EL (cell line): ENCODE measurements at places on chromosomes 13 and 19.

- no peak for DNase-seq
Observed at GRCh38 chr19:19458110-19458816, 52.8 kb downstream of the GATAD2A start.

DNA sequence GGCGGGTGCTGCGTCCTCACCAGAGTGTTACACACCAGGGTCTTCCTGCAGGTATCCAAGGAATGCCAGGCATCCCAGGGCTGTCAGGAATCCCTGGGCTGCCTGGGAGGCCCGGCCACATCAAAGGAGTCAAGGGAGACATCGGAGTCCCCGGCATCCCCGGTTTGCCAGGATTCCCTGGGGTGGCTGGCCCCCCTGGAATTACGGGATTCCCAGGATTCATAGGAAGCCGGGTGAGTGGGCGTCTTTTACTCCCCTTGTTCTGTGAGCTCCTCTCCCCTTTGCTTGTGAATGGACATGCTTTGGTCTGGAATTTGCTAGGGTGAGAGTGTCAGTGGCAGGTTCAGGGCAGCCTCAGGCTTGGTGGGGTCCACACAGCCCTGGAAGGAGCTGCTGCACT is 75.9 kb downstream of the RAB20 start:
- DNase-seq = peak; percentile 27

GRCh38 chr13:19767966-19768365 is 14.8 kb downstream of the PSPC1 start:
- no peak for DNase-seq

DNA sequence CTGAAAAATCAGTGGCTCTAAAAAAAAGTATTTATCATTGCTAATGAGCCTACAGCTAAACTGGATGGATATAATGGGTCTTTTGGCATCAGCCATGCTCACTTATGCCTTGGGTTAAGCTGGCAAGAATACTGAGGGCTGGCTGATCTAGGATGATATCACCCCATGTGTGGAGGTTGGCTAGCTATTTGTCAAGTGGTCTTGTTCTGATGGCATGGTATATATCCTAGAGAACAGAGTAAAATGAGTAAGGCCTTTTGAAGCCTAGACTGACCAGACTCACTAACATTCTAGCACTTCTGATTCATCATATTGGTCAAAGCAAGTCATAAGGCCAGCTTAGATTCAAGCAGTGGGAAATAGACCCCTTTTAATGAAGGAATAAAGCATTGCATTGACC is 383.0 kb downstream of the SLITRK1 start:
- DNase-seq = peak; percentile 60

GRCh38 chr19:47848425-47848822 is 10.6 kb upstream of the TPRX2 start:
- DNase-seq = no peak

DNA sequence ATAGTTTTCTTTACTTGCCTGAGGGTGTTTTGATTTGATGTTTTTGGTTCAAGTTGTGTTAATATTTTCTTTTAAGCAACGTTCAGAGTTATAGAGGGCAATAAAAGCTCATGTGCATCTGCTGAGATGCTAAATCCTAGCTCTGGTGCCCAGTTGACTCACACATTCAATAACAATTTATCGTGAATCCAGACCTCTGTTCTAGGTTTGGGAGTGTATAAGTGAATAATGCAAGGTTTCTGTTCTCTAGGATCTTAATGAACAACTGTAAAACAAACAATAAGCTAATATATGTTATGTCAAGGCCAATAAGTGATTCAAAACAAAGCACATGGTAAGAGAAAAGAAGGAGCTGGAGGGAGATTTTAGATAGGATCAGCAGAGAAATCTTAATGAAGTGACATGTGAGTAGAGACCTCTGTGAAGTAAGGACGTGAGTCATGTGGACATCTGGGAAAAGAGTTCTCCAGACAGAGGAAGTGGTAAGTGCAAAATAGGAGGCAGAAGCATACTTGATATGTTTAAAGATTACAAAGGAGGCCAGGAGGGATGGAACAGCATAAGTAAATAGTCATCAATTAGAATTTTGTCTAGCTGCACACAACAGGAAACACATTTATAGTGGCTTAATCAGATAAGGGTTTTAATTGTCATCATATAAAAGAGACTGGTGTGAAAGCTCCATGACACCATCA is 278.5 kb upstream of the HTR2A start:
- DNase-seq = peak; percentile 87

DNA sequence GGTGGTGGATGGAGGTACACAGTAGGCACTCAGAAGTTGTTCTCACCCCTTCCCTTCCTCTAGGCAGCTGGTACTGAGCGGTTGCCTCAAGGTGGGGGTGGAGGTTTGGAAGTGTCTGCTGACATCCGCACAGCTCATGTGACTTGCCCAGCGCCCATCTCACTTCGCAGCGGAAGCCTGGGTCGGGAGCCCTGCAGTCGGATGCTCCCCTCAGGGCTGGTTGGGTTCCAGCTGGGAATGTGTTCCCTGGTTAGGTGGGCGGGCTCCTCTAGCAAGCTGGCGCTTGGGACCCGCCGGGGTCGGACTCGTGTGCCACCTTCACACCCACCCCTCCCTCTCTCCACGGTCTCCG is 10.2 kb downstream of the PPP1R37 start:
- DNase-seq = peak; percentile 37

DNA sequence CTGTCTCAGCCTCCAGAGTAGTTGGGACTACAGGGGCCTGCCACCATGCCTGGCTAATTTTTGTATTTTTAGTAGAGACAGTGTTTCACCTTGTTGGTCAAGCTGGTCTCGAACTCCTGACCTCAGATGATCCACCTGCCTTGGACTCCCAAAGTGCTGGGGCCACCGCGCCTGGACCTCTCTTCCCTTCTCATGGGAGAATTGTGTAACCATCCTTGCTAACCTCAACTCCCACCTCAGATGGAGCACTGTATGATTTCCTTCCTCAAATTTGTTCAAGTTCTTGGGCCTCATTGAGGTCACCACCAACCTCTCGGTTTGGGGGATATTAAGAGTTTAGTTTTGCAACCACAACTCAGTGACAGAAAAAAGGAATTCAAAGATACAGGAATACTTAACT is 10.7 kb downstream of the LILRA5 start:
- DNase-seq = no peak

GRCh38 chr13:102000764-102001163 is 401.1 kb downstream of the FGF14 start:
- DNase-seq = no peak

GRCh38 chr13:100510208-100510957 is 78.2 kb downstream of the GGACT start:
- DNase-seq = no peak

DNA sequence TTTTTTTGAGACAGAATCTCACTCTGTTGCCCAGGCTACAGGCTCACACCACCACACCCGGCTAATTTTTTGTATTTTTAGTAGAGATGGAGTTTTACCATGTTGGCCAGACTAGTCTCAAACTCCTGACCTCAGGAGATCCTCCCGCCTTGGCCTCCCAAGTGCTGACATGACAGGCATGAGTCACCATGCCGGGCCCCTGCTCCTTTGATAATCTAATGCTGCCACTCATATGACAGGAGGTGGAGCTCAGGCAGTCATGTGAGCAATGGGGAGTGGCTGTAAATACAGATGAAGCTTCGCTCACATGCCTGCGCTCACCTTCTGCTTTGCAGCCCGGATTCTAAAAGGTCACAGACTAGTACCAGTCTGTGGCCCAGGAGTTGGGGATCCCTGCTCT is 25.1 kb downstream of the ARHGEF18 start:
- DNase-seq = peak; percentile 32

DNA sequence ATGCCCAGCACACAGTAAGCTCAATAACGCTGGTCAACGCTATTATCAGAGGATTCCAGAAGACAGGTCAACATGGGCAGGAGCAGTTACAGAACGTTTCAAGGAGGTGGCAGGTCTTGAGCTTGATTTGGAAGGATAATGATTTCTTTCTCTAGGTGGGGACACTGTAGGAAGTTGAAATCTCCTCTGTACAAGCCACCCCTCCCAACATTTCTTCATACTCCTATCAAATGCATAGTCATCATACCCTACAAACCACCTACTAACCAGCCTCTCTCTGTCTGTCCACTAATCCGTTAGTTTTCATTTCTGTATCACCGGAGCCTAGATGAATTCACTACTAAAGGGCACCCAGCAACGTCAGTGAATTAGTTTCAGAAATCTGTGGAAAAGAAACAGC is 1.3 kb downstream of the ATP7B start:
- no peak for DNase-seq

GRCh38 chr19:6476155-6476895 is 5.3 kb downstream of the DENND1C start:
- DNase-seq = peak; percentile 60

DNA sequence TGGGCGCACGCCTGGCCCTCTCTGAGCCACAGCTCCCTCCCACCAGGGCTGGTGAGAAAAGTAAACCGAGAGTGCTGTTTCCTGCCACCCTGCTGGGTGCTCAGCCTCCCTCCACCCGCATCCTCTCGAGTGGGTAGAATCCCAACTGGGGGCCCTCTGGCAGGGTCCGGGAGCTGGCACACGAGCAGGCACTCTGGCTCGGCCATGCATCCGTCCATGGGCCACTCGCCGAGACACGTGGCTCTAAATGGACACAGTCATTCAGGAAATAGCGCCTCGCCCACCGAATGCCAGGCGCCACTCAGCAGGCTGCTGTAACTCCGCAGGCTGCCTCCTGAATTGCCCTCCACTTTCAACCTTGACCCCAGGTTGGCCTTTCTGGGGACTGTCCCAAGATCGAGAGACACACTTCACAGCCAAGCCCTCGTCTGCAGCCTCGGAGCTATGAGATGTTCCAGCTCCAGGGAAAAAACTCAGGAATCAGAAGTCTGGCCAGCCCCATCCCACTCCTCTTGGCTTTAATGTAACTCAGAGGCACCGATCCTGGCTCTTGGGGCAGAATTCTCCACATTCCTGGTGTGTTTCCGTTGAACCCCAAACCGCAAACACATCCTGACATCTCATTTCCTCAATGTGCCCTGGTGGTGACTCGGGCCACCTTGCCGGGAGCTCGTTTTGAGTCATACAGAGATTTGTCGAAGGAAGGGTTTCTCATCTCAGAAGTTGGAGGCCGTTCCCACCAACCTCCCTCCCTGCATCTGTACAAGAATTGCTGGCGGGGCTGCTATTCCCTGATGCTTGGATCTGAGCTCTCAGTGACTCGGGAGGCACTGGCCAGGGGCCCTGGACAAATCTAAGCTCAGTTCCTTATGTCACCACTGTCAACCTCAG is 14.1 kb downstream of the KLF2 start:
- peak; percentile 99 for DNase-seq

DNA sequence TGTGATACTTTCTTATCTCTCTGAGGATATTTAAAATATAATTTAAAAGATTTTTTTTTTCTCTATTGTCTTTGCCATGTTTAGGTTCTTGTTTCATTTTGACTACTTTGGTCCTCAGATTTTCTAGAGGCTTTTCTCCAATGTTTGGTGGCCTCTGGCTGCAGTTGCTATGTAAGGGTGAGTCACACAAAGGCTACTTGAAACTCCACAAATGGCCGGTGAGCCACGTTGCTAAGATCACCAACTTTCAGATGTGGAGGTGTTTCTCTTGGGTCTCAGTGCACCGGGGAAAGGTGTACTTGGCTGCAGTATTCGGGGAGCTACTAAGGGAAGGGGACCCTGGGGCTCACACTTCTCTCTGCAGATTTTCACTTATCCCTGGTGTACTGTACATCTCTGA is 248.1 kb downstream of the HS6ST3 start:
- DNase-seq = no peak

GRCh38 chr13:53054569-53054968 is 26.0 kb downstream of the OLFM4 start:
- DNase-seq = no peak

DNA sequence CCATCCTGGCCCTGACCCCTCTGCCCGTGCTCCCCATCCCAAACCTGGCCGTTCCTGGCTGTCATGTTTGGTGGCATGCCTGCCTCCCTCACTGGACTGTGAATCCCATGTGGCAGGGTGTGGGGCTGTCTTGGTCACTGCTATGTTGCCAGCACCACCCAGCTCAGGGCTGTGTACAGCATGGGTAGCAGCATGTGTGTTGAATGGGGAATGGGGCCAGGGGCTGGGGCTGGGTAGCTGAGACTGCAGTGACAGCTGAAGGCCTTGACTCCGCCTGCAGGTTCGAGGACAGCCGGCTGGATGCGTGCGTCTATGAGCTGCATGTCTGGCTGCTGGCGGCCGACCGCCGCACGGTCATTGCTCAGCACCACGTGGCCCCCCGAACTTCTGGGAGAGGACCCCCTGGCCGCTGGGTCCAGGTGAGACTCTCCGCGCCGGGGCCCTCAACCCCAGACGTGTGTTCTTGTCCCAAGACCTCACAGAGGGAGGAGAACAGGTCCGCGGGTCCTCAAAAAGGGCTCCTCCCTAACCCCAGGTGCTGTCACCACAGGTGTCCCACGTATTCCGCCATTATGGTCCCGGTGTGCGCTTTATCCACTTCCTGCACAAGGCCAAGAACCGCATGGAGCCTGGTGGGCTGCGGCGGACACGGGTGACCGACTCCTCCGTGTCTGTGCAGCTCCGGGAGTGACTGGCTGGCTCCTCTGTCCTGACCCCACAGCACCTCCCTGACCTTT is 3.5 kb downstream of the NCCRP1 start:
- no peak for DNase-seq

- no peak for DNase-seq
Observed at GRCh38 chr13:49714757-49715156, 23.5 kb upstream of the EBPL start.

DNA sequence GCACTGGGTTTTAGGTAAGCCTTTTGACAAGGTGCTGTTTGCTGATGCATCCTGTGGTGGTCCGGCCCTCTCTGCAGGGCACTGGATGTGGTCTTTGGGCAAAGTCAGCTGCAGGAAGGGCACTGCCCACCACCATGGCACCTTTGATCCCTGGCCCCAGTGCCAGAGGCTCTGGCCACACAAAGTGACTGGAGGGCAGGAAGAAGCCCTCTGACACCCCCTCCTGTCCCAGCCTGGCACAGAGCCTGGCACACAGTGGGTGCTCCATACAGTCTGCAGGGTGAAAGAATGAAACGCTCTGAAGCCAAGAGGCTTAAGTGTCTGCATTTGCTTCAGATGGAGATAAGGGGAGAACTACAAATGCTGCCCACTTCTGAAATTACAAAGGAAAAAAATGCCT is 47.6 kb upstream of the CNMD start:
- DNase-seq = no peak

GRCh38 chr19:20661150-20661819 is at the start of gene ZNF626:
Gene ZNF626 (minus strand): TSS chr19:20661571. CDS start chr19:20661446, 125 bp downstream.
- DNase-seq = peak; percentile 95

DNA sequence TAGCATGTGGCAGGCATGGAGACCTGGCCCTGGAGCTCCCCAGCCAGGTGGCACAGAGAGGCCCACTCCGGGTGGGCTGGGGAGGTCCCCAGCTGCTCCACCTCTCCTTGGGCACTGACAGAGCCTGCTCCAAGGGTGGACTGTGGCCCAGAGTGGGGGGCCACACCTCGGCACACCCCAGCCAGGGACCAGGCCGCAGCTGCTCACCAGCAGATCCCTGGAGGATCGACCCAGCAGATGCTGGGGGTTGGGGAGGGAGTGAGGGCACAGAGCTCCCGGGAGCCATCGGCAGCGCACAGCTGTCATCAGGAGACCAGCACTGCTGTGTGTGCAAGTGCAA is 72.0 kb upstream of the KCTD15 start:
- DNase-seq = no peak

GRCh38 chr13:31204592-31204991 is 4.8 kb downstream of the B3GLCT start:
- DNase-seq = peak; percentile 78
